NCI-H1417 (cell line): ENCODE measurements at places on chromosomes 6 and 20.
A peak's percentile ranks its signal among the peaks of the same experiment; 100 is the strongest.

GRCh38 chr6:156948807-156949206, 171.6 kb downstream of the ARID1B start:
- no peak for DNase-seq

DNA sequence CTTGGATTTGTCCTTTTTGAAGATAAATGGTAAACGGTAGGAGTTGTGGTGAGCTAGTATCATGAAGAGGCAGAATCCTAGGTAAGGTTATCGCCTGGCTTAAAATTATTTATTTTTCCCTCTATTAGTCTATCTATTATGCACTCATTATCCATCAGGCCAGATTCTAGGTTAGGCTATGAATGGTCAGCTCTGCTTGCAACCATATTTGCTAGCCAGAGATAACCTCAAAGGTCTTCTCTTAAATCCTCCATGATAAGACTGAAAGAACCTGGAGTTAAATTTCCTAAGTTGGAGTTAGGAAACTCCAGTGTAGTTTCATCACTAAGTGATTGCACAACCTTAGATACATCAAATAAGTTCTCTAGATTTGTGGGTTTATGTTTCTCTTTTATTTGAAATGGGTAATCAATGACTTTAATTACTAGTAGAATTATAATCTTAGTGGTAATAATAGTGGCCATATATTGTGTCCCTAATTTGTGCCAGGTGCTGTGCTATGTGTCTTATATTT, 302.1 kb upstream of the RUNX2 start:
- no peak for DNase-seq

DNA sequence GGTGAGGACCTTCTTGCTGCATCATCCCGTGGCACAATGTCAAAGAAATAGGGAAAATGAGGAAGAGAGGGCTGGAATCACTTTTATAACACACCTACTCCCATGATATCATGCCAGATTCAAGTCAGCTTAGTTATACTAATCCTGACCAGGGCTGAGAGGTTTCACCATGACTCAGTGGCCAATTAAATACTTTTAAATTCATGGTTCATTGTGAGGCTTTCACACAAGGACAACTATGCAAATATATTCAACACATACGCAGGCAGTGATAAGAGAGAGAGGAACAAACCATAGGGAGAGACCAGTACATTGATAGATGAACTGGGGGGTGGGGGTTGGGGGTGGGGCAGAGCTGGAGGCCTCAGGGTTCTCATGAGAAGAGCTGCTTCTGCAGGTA, 313.1 kb downstream of the LRFN2 start:
- DNase-seq = no peak

- DNase-seq = peak; percentile 73
Measured at GRCh38 chr20:46145713-46146112, 27.6 kb downstream of the CD40 start.

GRCh38 chr6:79911992-79912391, 35.4 kb downstream of the ELOVL4 start:
- DNase-seq = no peak

DNA sequence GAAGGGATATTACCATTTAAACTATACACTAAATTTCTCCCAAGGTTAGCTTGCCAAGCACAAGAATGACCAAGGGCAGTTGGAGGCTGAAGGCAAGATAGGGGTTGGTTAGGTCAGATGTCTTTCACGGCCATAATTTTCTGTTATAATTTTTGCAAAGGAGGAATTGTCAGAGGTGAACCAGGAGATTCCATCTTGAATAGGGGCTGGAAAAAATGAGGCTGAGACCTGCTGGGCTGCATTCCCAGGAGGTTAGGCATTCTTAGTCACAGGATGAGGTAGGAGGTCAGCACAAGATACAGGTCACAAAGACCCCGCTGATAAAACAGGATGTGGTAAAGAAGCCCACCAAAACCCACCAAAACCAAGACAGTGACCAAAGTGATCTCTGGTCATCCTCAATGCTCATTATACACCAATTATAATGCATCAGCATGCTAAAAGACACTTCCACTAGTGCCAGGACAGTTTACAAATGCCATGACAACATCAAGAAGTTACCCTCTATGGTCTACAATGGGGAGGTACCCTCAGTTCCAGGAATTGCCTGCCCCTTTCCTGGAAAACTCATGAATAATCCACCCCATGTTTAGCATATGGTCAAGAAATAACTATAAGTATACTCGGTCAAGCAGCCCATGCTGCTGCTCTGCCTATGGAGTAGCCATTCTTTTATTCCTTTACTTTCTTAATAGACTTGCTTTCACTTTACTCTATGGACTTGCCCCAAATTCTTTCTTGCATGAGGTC, 371.8 kb upstream of the SULF2 start:
- no peak for DNase-seq

DNA sequence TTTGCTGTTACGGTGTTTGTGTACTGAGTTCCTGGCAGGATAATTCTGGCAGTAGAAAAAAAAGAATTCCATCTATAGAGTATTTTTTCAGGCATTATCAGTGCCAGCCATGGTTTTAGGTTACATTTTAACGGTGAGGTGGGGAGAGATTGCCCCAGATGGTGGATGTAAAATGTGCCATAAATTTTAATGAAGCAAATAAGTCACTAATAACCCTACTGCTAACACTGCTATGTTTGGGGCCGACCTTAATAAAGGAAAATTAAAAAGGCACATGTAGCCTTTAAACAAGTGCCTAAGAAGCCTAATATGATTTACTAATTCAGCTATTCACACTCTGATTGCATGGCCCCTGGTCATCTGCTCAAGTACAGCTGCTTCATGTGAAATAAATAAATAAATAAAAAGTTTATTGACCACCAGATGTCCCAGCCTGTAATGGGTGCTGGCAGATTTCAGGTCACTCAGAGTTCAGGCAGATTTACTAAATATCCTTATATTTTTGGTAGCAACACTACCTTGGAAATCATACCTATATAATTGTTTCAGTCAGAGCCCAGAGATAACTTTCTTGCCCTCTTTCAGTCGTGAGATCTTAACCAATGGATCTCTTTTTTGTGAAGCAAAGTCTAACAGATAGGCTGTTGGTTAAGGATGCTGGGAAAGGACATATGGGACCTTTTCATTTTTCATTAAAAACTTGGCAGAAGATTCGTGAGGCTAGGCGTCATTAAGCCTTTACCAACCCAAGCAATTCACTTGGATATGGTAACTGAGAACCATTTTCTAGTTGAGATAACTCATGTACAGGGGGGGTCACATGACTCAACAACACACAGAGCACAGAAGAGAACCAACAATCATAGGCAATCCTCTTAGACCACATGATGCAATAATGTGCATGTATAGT, 495.0 kb upstream of the NRSN1 start:
- DNase-seq = no peak

DNA sequence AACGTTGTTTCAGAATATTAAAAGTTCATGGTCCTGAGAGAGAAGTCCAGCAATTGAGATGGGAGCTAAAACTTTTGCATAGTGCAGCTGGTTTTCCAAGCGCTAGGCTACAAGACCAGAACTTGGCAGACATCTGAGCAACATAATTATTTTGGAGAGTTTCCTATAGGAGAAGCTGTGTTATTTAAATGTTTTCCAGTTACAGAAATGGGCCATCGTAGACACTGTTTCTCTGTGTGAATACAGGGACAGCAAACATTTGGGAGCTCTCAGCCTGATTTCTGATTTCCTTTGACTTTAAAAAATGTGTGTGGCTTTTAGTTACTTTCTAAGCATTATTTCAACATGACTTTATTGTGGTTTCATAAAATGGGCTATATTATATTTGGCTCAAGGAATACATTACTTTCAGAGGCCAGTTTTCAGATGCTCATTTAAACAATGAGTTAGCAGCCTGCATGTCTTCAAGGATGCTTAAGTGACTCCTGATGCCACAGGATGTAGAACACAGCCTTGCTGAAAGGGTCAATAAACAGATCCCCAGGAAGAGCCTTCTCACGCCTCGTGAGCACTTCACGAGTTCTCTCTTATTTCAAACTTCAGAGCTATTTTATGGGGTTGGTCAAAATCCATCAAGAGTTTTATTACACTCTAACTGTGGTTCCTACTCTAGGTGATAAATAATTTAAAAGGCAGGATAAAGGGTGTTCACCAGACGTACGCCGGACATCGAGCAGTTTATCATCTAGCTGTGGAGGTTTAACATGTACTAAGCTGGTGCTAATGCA, 193.8 kb downstream of the SMOC2 start:
- DNase-seq = no peak

DNA sequence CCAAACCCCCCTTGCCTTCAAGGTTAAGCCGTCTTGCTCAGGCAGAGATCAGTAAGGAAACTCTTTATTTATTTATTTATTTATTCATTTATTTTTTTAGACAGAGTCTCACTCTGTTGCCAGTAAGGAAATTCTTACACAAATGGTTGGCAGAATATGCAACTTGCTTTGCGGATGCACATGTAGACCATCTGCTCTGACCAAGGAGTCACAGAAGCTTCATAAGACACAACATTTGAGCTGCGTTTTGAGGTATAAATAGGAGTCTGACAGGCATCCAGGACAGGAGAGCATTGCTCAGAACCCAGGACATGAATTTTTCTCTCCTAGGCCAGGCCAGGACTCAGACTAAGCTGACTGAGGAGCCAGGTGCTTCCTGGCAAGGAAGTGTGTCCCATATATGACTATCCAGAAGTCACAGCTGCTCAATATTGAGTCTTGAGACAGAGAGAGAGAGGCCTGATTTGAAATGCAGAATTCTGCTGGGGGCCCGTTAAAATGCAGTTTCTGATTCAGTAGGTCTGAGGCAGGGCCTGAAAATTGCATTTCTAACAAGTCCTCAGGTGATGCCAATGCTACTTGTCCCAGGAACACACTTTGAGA, 43.9 kb downstream of the HLA-A start:
- no peak for DNase-seq

DNA sequence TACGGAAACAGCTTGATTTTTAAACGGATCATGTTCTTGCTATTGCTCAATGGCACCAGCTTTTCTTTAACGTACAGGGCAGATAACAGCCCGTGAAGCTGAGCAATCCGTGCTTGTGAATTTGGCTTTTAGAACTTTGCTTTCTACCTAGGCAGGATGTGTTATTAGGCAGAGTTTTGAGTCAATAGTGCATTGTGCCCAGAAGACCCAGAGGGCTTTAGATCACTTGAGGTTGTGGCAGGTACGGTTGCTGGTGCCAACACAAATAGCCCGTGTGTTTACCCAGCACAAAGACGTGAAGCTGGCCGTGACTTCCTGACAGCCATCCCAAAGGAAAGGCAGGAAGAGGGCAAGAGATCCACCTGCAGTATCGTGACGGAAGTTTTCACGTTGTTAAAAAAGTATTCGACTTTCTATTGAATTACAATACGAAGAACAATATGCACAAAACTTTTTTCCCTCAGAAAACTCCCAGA, 117.4 kb upstream of the FRMD1 start:
- DNase-seq = peak; percentile 65

DNA sequence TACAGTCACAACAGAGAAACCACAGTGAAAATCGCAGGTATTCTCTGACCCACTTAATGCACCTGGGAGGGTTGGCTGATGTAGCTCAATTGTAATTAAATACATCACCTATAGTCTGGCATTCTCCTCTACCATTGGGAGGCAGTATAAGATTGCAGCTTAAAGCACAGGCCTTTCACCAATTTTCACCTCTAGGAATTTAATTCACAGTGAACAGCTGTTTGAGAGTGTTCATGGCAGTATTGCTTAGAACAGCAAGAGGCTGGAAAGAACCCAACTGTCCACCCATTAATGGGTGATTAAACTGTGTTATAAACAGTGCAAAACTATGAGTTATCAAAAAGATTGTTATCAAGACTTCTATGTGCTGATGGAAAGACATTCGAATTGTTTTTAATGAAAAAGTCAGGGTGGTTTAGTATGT, 2.0 kb downstream of the EDEM2 start:
- DNase-seq = peak; percentile 7

GRCh38 chr6:69801225-69801624, 4.4 kb upstream of the LMBRD1 start:
- no peak for DNase-seq

DNA sequence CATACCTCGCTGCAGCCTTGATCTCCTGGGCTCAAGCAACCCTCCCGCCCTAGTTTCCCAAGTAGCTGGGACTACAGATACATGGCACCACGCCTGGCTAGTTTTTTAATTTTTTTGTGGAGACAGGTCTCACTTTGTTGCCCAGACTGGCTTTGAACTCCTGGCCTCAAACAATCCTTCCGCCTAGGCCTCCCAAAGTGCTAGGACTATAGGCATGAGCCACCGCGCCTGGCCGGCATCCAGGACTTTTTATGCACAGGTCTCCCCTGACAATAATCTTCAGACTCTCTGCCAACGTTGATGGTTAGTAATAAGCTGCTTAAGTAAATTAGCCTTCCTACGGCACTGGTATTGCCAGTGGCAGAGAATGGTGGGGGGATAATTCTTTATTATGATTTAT, 110.5 kb upstream of the MTHFD1L start:
- DNase-seq = no peak

GRCh38 chr20:35561671-35562070, 19.8 kb downstream of the ERGIC3 start:
- DNase-seq = no peak

DNA sequence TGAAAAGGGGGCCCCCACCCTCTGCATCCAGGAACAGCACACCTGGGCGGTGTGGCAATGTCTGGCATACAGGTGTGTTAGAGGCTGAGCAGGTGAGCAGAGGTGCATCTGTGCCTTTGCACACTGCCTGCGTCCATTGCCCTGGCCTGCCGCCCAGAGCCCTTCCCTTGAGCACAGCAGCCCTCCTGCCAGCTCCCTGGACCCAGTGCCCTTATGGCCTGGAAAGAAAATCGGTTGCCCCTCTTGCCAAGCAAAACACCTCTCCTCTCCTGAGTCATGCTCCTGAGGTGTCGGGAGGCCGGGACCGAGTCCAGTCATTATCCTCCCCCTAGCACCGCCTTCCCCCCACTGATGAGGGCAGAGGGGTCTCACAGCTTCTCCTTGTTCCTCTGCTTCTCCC, 259.9 kb downstream of the SMOC2 start:
- no peak for DNase-seq

DNA sequence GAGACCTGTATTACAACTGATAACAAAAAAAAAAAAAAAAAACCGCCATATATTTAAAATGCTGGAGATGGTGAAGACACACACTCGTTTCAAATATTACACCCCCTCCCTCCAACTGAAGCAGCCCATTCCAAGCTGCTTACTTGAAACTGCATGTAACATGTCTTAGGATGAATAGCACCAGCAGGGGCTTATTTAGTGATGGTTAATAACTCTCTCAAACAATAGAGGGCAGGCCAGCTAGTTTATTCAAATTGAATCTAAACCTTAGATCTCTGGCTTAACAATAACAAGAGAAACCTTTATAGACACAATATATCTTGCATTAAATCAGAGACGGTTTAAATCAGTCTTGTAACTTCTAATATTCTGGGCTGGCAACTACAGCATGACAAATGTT, 9.3 kb upstream of the JPH2 start:
- DNase-seq = peak; percentile 21

GRCh38 chr6:14353798-14354197, 236.2 kb downstream of the CD83 start:
- DNase-seq = no peak

DNA sequence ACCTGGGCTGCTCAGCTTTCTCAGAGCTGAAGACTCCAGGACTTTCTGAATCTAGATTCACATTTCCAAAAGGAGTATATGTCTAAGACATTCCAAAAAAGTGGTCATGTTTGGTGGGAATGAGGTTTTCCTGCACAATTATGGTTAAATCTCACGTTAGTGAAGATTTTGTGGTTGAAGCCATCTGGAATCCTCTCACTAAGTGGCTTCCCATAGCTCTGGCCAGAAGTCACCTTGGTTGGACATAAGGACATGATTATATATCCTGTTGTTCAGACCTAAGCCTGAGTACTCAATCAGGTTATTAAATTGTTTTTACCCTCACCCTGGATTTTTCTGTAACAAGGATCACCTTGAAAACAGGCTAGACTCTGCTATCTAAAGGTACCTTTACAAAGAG, 176.1 kb upstream of the PLN start:
- DNase-seq = no peak
